T-cell (primary cell): ENCODE measurements at places on chromosomes 11 and 22. TPM values are rescaled to one million over a fixed set of nuclear protein-coding genes. Genes with fewer than 3 reads are reported as not detected.

Gene DMC1
- 0.70 TPM for total RNA-seq

Gene OR2AG2
- not detected for total RNA-seq

Gene SLC6A5
- total RNA-seq = not detected

Gene MS4A3
- 0.43 TPM for total RNA-seq

Gene OR9G4
- not detected for total RNA-seq
